Metanephros (tissue), 2 donors: ENCODE measurements at places on chromosomes 7 and 10. TPM values are rescaled to one million over a fixed set of nuclear protein-coding genes. Genes with fewer than 3 reads are reported as not detected.

PLEKHS1 gene
- 0.18 TPM for total RNA-seq

CLDN4 gene
- total RNA-seq = 132 TPM

NET1 gene
- total RNA-seq = 121 TPM

ZNF804B gene
- total RNA-seq = 0.23 TPM

FGFBP3 gene
- 1.3 TPM for total RNA-seq

ALOX5 gene
- total RNA-seq = 17.9 TPM

SEPTIN14 gene
- not detected for total RNA-seq

LRIT1 gene
- not detected for total RNA-seq
